ENCODE measurements at places on chromosomes 6 and 20.

- DNase-seq, result no peak
Observed at GRCh38 chr6:148619891-148620290, 126.9 kb upstream of the UST start.

GRCh38 chr6:90386399-90387382 is 90.0 kb upstream of the BACH2 start:
- DNase-seq, result no peak

GRCh38 chr20:51457533-51457932 is 85.0 kb downstream of the NFATC2 start:
- DNase-seq, result no peak

- DNase-seq, result no peak
Observed at GRCh38 chr6:37779111-37779800, 40.3 kb upstream of the ZFAND3 start.

- DNase-seq, result no peak
Observed at GRCh38 chr20:23520185-23520584, 29.3 kb downstream of the CST8 start.

DNA sequence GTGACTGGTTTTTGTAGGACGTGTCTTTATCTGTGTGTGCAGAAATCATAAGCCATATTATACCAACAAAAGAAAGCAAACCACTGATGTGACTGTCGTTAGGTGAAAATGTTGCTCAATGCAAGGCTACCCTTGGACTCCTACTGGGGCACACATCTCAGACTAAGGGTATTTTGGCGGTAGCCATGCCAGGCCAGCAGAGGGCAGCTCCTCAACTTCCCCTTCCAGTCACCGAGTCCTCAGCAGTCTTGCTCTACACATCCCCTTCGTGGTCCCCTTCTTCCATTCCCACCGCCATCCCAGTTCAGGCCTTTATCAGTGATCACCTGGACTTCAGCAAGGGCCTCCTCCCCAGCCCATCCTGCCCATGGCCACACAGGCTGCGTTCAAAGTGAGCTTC is 113.7 kb upstream of the GGTLC1 start:
- DNase-seq, result no peak

DNA sequence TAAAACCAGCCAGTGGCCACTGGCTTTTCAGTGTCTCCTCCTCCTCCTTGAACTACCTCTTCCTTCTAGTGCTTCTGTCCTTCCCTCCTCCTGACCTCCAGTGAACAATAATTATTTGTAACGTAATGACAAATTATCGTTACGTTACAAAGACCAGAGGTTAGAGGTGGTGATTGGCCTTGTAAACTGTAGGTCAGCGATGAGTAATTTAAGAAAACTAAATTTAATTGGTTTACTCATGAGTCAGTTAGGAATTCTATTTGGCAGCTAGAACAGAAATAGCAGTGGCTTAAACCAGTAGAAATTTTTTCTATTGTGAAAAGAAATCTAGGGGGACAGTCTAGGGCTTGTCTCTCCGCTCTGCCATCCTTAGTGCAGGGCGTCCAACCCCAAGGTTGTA is 38.8 kb downstream of the PPARD start:
- DNase-seq, result no peak

DNA sequence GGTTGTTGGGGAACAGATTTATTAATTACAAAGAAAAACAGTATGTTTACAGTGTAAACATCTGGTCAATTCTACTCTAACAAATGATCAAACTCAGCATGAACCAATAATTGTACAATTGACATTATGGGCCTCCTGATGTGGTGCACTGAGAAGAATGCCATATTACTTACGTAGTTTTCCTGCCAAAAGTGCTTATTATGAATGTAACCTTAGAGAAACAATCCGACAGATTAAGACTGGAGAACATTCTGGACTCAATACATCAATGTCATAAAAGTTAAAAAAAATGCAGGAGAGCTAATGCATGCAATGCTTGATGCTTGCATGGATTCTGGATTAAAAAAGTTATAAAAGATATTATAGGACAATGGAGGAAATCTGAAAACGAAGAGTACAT is 69.0 kb downstream of the LYRM4 start:
- no peak for DNase-seq

DNA sequence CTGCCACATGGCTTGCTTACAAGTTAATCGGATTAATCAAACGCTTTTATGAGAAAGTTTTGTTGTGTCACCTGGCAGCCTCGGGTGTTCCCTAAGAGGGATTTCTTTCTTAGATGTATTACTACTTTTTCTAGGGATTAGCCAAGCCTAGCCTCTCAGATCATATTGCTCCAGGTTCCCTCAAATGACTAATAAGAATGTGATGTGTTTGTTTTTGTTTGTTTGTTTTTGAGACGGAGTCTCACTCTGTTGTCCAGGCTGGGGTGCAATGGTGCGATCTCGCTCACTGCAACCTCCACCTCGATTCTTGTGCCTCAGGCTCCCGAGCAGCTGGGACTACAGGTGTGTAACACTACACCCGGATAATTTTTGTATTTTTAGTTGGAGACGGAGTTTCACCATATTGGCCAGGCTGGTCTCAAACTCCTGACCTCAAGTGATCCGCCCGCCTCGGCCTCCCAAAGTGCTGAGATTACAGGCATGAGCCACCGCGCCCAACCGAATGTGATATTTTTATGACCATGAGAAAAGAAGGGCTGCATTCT is 977 bp downstream of the HMGN4 start:
- DNase-seq, result no peak

DNA sequence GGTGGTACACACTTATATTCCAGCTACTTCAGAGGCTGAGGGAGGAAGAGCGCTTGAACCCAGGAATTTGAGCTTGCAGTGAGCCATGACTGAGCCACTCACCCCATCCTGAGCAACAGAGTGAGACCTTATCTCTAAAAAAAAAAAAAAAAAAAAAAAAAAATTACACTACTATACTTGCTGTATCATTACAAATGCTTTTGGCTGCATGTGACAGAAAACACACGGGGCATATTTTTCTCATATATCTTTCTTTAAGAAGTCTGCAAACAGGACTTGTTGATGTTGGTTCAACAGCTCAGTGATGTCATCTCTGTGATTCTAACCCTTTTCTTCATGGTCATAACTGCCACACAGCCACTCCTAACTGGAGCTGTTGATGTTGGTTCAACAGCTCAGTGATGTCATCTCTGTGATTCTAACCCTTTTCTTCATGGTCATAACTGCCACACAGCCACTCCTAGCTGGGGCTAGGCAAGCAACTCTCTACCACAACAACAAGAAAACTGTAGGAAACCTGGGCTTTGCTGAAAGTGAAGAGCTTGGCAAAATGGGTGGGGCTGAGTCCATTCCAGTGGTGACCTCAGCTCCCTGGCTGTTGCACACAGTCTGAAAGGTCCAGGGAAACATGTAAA is 19.8 kb downstream of the MTFR2 start:
- no peak for DNase-seq

DNA sequence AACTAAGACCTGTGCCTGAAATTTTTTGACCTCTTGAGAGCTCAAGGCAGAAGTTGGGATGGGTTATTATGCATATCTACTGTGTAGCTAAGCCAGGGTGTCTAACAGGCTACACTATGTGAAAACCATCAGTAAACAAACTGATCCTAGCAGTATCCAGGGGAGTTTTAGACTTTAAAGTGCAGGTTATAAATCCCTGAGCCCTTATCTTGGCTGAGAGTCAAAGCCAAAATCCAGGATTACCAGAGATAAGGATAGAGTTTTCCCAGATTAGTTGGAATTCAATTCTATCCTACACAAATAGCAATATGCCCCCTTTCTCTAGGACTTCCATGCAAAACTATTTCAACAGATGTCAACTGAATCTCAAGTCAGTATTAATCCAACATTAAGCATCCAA is 1229.7 kb downstream of the GRIK2 start:
- no peak for DNase-seq

DNA sequence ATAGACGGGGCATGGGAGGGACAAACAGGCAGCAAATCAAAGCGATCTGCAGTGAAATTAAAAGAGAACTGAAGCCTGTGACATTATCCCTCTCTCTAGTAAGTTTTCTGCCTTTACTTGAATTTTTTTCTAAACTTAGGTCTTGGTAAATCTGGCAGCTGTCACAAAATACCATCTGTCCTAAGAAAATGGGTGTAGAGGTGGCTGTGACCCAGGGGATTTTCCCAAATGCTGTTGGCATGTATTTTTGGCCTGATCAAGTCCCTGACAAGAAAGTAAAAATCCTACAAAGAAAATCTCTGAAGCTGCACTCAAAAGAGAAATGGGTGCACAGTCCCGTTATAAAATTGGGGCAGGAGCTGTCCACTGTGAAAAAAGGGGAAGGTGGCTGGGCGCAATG is 30.2 kb upstream of the F13A1 start:
- DNase-seq, result no peak

DNA sequence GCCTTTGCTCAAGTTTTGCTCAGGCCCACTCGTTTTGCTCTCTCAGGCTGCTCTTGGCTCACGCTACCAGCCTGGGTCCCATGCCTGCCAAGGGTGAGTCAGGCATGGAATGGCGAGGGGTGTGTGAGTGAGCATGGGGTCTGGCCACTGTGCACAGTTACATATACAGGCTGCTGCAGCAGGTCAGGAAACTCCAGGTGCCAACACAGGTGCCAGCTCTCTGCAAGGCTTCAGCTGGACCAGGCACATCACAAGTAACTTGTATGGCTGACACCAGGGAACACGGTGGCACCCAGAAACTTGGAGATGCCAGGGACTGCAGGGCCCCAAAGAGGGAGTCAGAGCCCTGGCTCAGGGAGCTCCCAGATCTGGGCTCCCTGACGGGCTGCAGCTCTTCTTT is 146.8 kb downstream of the BTBD3 start:
- DNase-seq, result no peak

DNA sequence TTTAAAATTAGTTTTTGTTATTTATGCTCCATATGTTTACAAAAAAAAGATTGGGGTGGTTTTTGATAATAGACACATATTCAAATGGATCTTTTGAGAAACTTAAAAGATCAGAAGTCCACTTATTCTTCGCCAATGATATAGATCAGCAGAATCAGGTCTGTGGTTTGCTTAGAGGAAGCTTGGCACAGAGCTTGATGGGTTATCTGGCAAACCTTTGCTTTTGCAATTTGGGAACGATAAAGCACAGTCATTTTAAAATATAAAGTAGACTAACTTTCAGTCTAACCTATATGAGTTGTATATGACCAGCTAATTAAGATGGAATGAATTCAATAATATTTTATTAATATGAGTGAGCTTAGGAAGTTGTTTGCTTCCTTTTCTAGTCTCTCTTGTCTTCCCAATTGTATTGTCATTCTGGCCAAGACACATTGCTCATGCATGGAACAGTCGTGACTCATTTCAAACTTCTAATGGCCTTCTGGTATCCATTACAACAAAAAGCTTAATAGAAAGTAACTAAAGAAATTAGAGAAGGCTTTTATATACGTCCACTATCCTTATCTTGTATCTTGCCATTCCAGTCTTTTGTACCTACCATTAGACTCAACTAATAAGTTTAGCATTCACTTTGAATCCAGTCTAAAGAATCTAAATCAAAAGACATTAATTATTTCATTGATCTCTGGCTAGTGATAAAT is 118.7 kb downstream of the TBX18 start:
- DNase-seq, result no peak

GRCh38 chr20:14332866-14333265 is 4.5 kb downstream of the FLRT3 start:
- no peak for DNase-seq

Measured in NCI-H748 treated with DMSO at 0.1 percent for 48 hours (cell line).